T47D (cell line): ENCODE measurements at places on chromosomes 13 and 19.

- no peak for DNase-seq
These were observed 16.5 kb upstream of the CABP5 start for GRCh38 chr19:48060381-48060780.

- DNase-seq, result no peak
These were observed 106.8 kb downstream of the DNAJC3 start for GRCh38 chr13:95783747-95784146.

DNA sequence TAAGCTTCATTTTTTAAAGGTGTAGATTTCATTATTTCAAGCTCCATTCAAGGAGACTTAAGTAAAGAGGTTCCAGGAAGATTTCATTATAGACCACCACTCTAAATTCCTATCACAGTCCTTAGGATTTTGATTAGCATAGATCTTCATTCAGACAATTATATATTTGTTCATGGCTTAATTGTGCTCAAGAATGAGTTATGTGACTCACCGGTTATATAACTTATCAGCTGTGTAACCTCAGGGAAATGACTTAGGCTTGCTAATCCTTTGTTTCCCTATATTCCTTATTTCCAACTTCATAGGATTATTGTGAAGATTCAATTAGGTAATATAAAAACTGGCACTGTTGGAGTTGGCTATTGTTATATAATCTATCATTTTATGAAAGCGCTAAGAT, 632.8 kb upstream of the SPRY2 start:
- no peak for DNase-seq

- no peak for DNase-seq
These were observed 392 bp upstream of the ARHGAP33 start for GRCh38 chr19:35775046-35775297.

GRCh38 chr19:18097217-18097992, at the start of gene MAST3:
Gene MAST3, plus strand, starts transcription at chr19:18097778. Its CDS starts 15 bp downstream, at chr19:18097793.
- DNase-seq, result peak; percentile 88

GRCh38 chr13:113511361-113511760, 20.9 kb upstream of the DCUN1D2 start:
- no peak for DNase-seq

GRCh38 chr19:35249848-35250711, 1.3 kb downstream of the LSR start:
- DNase-seq, result no peak

DNA sequence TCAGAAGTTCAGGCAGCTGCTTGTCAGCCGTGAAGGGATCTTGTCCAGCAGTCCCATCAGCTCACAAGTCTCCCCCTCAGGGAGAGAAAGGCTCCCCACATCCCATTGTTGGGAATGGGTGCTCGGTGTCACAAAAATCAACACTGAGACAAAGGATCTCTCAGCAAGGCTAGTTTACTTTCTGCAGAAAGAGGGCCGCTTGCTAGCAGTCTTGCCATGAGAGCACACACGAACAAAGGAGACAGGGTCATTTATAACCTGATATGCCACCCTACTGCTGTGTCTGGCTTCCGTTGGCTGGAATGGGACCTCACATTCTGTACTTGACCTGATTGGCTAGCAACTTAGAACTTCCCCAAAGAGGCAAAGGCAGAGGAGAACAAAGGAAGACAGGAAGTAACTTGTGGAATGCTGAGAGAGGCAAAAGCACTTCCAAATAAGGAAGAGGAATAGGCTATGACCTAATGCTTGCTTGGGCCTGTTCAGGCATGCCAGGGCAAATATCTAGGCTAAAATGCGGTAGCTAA, 8.7 kb upstream of the IGFL3 start:
- no peak for DNase-seq

GRCh38 chr13:98351636-98352035, 174.6 kb upstream of the RNF113B start:
- no peak for DNase-seq

DNA sequence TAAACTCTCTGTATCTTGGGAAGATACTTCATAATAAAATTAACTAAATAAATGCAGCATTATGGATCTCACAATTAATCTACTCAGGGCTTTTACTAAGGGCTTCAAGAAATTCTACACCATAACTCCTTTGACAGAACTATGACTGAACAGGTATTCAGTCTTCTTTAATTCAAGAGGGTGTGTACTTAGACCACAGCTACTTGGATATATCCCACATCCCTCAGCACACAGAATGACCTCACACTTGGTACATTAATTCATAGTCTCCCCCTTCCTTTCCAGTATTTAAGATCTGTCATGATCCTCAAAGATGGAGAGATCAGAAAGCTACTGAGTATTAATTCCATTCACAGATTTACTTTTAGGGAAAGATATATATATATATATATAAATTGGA, 11.6 kb downstream of the DIAPH3 start:
- no peak for DNase-seq

- no peak for DNase-seq
These were observed 34.5 kb downstream of the DNM2 start for GRCh38 chr19:10752237-10752912.

DNA sequence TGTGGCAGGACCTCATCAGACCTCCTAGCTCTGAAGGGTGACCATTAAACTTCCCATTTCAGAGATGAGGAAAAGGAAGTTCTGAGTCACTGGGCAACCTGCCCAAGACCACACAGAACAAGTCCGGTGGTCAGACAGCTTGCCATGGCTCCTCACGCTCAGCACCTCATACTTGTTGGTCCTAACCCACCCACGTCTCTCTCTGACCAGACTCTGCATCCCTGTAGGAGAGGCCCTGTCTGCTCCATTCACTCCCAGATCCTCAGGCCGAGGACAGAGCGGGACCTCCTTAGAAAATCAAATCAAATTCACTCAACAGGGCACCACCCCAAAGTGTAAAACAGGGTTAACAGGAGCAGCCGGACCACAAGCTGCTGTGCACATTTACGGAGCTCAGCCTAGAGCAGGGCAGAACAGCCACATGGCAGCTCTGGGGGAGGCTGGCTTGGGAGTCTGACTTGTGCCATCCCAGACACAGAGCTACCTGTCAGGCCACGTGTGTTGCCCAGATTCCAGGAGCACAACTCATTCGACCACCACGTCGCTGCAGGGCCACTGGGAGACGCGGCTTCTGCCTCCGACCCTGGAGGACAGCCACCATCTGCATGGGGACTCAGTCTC, 1.7 kb downstream of the MIER2 start:
- no peak for DNase-seq

- no peak for DNase-seq
These were observed 40.7 kb upstream of the SPATA13 start for GRCh38 chr13:24119626-24120508.

- DNase-seq, result no peak
These were observed 107.8 kb downstream of the EDNRB start for GRCh38 chr13:77810878-77811277.

- no peak for DNase-seq
These were observed 7.4 kb downstream of the SHFL start for GRCh38 chr19:10093295-10094186.

DNA sequence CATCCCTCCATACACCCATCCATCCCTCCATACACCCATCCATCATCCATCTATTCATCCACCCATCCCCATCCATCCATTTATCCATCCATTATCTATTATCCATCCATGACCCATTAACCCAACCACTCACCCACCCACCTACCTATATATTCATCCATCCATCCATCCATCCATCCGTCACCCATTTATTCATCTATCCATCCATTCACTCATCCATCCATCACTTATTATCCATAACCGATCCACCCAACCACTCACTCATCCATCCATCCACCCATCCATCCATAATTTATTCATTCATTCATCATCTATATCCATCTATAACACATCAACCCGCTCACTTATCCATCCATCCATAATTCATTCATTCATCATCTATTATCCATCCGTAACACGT, 28.7 kb upstream of the PTPRS start:
- no peak for DNase-seq

DNA sequence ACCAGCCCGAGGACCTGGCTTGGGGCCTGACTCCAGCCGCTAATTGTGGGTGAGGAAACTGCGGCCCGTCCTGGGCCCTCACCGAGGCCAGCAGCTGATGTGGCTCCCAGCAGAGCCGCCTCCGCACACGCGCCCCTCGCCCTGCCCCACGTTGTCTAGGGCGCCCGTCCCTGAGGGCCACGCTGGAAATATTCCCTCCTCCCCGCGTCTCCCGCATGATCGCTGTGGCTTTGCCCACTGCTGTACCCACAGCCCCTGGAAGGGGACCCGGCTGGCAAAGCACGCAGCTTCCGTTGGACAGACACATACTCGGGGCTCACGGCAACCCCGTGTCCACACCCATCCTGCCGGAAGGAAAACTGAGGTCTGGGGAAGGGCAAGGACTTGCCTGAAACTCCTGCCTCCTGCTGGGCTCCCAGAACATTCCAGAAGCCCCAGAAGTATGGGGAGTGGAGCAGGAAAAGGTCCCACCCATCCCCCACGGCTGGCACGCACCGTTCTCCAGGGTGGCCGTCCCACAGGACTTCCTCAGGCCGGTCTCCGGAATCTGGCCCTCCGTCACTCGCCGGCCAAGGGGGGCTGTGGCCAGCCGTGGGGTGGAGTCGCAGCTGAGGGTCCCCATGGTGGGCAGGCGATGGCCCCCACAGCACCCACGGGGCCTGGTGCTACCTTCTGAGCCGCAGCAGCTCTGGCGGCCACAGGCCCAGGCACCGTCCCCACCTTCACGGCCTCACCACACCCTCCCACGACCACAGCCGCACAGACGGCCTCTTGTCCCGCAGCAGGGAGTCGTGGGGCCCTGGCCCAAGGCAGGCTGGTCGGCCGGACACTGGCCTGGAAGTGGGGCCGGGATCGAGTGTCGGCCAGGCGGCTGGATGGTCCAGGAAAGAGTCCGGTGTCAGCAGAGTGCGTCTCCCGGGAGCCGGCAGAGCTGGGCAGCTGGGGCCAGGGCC, 13.6 kb upstream of the SHC2 start:
- DNase-seq, result no peak

GRCh38 chr19:15107061-15108010, at the start of gene SYDE1:
Gene SYDE1, plus strand, starts transcription at chr19:15107401. Its CDS starts 33 bp downstream, at chr19:15107434.
- DNase-seq, result no peak

GRCh38 chr19:1106841-1107660, 3.3 kb downstream of the GPX4 start:
- peak; percentile 23 for DNase-seq

DNA sequence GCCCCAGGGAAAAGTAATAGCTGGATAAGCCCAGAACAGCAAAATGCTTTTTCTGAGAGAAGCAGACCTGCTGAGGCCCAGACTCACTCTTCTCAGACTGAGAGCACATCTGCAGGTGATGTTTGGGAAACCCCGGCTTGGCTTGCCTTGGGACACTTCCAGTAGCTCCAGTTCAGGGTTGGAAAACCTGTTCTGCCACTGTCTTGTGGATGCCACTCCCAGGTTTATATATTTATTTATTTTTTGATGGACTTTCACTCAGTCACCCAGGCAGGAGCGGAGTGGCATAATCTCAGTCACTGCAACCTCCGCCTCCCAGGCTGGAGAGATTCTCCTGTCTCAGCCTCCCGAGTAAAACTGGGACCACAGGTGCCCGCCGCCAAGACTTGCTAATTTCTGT, 8.0 kb upstream of the SMARCA4 start:
- peak; percentile 86 for DNase-seq

DNA sequence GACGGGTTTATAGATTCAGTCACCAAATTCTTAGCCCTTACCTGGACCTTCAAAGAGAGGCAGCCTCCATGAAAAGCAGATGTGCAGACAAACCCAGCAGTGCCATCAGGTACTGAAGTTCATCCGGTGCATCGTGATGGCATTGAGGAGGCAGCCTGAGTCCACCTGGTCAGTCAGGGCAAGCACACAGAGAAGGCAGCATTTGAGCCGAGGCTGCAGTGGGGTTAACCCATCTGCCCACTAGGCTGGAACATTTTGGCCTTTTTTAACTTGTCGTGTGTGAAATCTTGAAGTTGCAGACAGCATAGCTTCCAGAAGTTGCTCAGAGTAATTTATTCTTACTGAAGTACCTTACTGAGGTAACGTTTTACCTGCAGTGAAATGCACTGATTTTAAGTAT, 4.9 kb downstream of the LMO7 start:
- no peak for DNase-seq

- no peak for DNase-seq
These were observed 4.1 kb downstream of the SWSAP1 start for GRCh38 chr19:11378319-11379189.

DNA sequence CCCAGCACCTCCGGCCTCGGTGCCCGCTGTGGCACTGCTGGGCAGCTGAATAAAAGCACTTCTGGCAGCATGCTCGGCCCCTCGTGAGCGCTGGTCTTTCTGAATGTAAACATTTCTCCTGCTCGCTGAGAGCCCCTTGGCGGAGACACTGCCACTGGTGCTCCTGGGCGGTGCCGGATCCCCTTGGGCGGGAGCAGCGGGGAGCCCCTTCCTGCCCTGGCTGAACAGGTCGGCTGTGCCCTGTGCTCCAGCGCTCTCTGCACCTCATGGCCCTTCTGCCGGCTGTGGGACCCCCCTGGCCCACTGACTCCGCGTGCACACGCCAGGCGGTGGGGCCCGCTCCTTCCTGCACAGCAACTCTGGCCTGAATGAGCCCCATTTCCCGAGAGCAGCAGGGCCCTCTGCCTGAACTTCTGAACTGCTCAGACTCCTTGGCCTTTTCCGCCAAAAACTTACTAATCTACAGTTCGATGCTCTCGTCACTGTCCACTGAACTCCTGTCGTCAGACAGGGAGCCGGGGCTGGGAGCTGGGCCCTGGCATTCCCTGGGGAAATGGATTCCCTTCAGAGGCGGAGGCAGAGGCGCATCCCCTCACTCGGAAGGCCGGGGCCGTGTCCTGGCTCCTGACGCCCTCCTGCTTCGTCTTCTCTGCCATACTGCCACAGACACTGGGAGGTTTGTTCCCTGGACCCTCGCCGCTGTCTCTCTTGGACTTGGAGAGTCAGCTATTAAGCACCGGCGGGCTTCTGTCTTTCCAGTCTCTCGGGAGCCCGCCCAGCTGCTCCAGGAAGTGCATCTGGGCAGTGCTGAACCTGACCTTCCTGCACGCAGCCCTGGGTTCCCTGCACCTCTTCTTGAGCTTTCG, 14.2 kb downstream of the RB1 start:
- no peak for DNase-seq

DNA sequence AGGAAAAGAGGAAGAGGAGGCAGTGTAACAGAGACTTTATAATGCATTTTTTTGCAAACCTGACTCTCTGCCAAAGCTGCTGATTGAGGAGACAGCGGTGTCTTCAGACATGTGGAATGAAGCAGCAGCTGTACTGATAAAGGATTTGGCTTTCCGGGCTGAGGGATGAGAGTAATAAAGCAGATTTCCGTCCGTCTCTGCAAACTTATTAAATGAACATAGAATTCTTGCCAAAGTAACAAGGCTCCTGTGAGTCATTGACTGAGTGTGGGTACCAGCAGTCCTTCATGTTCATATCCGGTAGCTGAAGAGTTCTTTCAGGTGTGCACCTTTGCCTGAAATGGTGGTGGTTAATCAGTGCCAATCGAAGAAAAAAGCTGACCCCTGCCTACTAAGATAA, 112.6 kb downstream of the LIG4 start:
- no peak for DNase-seq

- no peak for DNase-seq
These were observed 13.7 kb downstream of the ILF3 start for GRCh38 chr19:10667867-10668266.

DNA sequence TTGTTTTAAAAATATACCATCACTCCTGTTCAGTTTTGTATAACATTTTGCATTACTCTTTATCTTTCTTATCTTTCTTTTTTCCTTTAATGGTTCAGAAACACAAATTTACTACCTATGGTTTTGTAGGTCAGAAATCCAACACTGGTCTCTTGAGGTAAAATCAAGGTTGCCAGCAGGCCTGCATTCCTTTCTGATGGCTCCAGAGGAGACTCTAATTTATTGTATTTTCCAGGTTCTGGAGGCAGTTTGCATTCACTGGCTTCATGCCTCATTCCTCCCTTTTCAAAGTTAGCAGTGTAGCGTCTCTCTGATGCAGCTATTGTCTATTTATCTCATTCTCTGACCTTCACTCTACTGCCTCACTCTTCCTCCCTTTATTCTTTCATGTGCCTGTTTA, 767.4 kb downstream of the SLITRK6 start:
- no peak for DNase-seq
